Lung (tissue), 17 donors: ENCODE measurements at places on chromosomes 6 and 20.

GRCh38 chr6:87907521-87907920, 140.1 kb upstream of the SPACA1 start:
- DNase-seq, result no peak

GRCh38 chr6:30555816-30556065, 548 bp downstream of the GNL1 start:
- DNase-seq, result no peak

DNA sequence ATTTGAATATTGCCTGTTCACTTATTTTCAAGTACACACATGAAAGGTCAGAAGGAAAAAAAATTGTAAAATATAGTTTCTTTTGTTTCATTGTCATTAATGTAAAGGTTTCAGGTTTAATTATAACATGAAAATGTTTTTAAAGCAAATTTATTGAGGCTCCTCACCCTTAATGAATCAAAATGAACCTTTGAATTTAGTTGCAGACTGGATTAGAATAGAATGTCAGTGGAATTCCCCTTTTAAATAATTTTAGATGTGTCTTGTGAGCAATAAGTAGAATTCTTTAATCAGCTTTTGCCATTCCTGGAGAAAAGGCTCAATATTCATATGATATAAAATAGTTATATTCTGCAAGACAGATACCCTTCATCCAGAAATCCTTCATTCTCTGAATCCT, 70.7 kb upstream of the SMIM8 start:
- DNase-seq, result no peak

- DNase-seq, result no peak
These were observed 16.5 kb downstream of the RTN4IP1 start for GRCh38 chr6:106612671-106613416.

GRCh38 chr6:113860181-113860955, 3.2 kb downstream of the MARCKS start:
- DNase-seq, result peak; percentile 75

- DNase-seq, result no peak
These were observed 450.0 kb upstream of the POU3F2 start for GRCh38 chr6:98384334-98384733.

GRCh38 chr6:88454658-88455057, 288.5 kb upstream of the CNR1 start:
- DNase-seq, result no peak

- DNase-seq, result no peak
These were observed 18.9 kb downstream of the TMEM14A start for GRCh38 chr6:52689857-52690256.

GRCh38 chr6:126181173-126181741, 158.7 kb upstream of the CENPW start:
- DNase-seq, result no peak

DNA sequence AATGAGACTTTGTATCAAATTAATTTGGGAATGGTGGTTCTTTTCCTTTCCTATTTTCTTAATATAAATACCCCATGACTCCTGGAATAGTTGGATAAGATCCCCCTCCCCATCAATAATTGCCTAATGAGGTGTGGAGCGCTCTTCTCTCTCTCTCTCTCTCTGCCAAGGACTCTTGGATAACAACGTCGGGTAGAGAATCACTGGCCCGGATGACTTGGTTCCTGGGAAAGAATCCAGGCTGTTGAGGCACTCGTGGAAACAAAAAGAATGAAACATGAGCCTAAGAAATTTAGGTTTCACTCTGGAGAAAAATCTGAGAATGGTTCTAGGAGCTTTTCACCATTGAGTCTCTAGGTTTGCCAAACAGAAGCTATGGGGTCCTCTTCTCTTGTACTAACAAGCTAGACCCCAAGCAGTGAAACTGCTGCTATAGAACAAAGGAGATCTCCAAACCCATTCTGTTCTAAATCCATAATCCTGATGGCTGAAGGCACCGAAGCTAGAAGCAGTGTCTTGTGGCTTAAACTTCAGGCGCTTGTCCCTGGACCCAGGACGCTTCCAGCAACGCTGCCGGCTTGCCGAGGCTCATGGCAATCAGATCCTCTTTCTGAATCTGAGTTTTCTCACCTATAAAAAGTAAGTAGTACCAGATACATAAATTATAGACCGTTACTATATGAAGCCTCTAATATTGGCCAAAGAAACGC, 241.6 kb upstream of the BTBD3 start:
- no peak for DNase-seq

DNA sequence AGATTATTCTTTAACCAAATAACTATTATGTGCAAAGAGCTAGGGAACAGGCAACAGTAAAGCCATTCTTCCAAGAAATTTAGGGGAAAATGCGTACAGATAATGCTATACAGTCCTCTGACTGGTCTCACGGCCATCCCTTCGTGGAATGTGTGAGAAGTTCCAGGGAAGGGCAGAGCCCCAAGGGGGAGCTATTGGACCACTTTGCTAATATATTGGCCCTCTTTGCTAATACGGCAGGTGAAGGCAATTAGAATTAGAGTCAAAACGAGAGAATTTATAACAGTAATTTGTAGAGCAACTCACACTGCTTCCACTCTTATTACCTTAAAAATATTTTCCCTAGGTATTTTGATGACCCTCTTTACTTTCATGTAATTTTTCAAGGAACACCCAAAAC, 140.4 kb downstream of the IMPG1 start:
- DNase-seq, result peak; percentile 40

- DNase-seq, result no peak
These were observed 22.1 kb downstream of the BLOC1S5 start for GRCh38 chr6:8041913-8042583.

DNA sequence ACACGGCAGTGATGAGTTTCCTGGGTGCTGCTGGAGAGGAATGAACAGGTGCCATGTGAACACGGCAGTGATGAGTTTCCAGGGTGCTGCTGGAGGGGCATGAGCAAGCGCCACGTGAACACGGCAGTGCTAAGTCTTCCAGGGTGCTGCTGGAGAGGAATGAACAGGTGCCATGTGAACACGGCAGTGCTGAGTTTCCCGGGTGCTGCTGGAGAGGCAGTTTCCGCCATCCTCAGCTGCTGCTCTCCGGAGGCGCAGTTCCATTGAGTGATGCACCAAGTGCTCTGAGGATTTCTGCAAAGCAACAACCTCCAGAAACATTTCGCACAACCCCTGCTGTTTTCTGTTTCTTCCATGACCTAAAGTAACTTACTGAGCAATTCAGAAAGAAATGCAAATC, 155.4 kb downstream of the SMOC2 start:
- no peak for DNase-seq

- no peak for DNase-seq
These were observed 36.8 kb downstream of the CENPW start for GRCh38 chr6:126376682-126377081.

DNA sequence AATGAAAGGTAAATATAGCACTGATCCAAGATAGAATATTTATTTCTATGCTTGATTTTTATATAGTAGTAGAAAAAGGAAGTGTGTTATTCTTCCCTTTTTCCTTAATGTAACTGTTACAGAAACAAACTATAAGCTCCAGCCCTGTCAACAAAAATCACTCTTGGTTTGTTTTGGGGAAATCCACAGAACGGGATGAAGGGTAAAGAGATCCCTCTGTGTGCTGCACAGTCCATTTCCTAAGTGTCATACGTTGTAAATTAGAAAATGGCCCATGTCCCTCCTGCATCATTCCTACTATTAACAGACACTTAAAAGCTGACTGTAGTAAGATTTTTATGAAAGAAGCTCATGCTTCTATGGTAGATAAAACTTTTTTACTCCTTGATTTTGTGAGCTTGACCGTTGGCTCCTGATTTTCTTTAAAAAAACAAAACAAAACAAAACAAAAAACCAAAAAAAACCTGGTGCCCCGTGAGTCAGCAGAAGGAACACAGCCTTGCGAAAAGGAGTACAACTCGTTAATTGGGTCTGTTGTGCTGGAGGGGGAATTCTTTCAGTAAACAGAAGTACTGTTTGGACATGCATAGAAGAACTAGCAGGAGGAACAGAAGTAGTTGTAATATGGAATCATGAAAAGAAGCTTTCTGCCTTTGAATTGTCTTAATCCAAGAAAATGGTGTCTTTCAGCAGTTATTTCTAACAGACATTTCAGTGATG, 67.5 kb downstream of the RTN4IP1 start:
- DNase-seq, result no peak

GRCh38 chr20:53154540-53154939, 182.4 kb downstream of the TSHZ2 start:
- DNase-seq, result no peak

GRCh38 chr6:36914227-36914794, 28.6 kb downstream of the C6orf89 start:
- no peak for DNase-seq

DNA sequence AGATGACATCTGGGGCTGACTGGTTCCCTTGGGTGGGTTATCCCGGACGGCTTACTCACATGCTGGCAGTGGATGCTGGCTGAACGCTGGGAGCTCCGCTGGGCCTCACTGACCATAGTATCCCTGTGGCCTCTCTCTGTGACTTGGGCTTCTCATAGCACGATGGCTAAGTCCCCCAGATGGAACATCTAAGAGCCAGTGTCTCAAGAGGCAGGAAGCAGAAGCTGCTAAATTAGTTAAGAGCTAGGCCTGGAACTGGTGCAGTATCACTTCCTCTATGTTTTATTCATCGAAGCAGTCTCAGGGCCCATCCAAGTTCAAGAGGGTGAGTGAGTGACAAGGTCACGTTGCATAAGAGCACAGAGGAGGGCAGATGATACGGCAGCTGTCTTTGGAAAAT, 116.5 kb upstream of the LAMP5 start:
- DNase-seq, result no peak

DNA sequence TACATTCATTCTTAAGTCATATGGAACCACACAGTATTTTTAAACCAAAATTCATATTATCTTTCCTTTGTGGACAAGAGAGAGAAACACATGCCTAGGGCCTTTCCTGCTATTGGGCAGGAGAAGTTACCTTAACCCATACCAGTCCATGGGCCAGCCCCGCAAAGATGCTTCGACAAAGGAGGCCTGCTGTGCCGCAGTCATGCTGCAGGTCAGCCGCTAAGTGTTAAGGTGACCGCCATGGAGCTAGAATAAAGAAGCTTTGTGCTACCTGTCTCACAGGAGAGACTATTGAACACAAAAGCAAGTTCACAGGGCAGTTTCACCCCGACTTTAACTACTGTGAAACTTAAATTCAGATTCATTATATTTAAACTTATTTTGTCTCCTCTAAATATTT, 62.3 kb upstream of the TMEM181 start:
- no peak for DNase-seq

DNA sequence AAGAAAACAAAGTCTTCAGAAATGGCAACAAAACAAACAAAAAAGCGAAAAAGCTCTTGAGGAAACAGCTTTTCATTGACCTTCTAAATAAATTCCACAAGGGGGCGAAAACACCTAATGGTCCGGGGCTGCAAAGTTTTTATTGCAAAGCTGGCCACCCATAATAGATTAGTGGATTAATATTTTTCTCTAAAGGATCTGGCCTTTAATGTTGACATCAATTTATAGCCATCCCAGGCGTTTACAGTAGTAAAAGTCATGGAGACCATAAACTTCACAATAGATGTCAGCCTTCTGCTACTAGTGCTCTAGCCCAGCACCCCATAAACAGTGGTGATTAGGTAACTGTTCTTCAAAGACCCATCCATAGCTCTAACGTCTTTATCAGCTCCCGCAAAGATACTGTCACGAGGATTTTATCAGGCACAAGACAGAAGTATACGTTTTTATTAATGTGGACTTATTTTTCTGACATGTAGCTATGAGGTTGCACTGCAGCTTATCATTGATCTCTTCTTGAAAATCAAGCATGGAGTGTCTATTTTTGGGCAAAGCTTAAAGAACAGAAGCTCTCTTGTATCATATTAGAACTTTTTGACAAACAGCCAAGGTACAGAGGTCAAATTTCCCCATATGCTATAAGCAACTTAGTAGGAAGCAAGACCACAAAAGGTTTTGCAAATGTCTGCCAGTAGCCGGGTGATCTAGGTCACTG, 4.7 kb downstream of the CITED2 start:
- peak; percentile 81 for DNase-seq

DNA sequence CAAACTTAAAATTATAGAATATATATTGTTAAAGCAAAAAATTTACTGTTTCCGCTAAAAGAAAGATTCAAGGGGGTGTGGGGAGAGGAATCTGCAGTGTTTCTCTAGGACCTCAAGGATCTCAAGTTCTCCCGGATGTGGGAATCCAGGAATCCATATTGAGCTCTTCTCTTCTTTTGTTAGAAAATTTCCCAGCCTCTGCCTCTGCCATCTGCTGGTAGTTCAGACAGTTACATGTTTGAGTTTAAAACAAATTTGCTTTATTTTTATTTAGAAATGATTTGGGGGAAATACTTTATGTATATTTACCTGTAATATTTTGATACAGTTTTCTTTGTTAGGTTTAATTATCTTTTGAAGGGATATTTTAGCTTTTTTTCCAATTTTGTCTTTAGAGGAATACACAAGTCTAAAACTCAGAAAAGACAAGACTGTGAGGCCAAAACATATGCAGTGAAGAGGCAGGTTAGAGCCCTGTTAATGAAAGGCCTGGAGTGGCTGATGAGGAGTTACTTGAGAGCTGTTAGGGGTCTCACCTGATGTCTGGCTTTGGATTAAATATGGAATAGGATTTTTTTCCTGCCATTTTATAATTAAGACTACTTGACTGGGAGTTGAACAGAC, 268.8 kb downstream of the ARID1B start:
- DNase-seq, result peak; percentile 63

- no peak for DNase-seq
These were observed 8.8 kb downstream of the GATA5 start for GRCh38 chr20:62466806-62467537.

DNA sequence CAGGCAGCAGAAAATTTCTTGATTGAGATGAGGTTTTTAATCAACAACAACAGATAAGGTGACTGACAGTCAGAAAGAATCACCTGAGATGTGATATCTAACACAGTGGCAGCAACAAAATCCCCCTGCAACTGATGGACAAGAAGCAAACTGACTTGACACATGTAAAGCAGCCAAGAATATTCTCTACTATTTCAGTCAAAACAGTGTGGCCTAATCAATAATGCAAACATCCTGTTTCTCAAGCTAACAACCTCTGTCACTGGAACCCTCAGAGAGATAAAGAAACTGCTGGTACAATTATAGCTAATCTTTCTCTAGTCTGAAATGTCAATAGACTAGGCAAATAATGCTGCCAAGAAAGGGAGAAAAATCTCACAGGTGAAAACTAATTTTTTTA, 4.6 kb upstream of the CGA start:
- DNase-seq, result no peak

- DNase-seq, result peak; percentile 68
These were observed 11.8 kb upstream of the SNRPC start for GRCh38 chr6:34745277-34746103.

GRCh38 chr6:77425216-77425615, 38.1 kb downstream of the HTR1B start:
- DNase-seq, result no peak

- DNase-seq, result peak; percentile 54
These were observed 4.9 kb downstream of the ARID1B start for GRCh38 chr6:156781861-156782631.

DNA sequence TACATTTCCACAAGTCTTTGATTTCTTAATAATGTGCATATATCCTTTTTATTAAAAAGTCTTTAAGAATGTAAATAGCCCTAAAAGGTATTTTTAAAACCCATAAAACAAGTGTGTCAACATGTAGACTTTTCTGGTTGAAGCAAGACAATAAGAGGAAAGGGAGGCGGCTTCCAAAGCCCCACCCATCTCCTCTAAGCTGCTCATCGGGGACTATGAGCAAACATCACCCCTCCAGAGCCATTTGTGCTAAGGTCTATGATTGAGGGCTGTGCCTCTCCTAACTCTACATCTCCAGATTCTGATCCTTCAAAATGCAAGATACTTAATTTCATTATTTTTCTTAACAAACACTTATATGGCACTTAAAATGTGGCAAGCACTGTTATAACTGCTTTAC, 2.5 kb upstream of the NAA20 start:
- no peak for DNase-seq

- no peak for DNase-seq
These were observed 210.8 kb downstream of the CDKAL1 start for GRCh38 chr6:20744911-20745557.
